ENCODE measurements at places on chromosomes 1 and 21.
A peak's percentile ranks its signal among the peaks of the same experiment; 100 is the strongest.

DNA sequence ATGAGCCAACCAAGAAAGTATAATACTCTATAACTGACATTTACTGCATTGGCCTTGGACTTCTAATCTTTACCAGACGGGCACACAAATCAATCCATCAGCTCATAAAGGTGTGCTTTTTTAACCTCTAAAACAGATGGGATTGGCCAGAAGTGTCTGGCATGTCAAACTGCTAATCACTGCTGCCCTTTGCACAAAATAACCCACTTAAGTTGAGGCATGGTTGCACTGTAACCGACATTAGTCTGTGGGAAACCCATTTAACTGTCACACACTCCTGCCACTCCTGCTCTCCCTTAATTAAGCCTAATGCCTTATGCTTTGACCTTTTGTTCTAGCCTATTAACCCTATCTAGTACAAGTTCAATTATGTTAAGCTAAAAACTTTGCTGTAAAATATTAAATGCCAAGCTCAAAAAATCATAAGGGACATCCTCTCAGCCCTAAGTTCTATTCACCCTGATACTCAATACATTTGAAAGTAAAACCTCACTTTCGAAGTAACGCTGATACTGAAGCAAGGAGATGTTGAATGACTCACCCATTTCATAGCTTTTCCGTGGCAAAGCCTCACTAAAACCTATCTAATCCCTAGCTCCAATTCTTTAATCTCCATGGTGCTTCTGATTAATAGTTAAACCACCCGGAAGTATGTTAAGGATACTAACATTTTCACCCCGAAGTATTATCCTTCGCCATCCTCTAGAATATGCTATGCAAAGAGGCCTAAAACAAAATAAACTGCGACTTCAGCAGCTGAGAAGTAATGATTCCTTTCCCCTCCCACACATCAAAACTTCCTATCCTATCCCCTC, 12.9 kb downstream of the NRIP1 start:
- DNase-seq: no peak

DNA sequence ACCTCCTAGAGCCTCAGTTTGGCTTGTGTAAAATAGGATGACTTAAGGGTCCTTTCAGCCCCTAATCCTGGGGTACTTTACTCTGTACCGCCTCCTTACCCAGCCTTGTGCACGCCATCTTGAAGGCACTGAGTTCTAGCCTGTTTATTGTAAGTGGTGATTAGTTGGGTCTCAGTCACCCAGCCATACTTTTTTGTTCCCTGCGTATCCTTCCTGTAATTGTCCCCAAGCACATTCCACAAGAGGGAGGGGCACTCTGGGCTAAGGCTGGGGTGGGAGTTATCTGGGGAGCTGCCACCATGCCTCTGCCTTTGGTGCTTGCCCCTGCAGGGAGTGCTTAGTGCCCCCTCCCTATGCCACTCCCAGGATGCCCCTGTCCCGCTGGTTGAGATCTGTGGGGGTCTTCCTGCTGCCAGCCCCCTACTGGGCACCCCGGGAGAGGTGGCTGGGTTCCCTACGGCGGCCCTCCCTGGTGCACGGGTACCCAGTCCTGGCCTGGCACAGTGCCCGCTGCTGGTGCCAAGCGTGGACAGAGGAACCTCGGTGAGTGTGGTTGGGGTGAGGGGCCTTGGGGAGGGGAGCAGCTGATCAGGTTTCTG, 856 bp downstream of the FDPS start:
- no peak for DNase-seq

DNA sequence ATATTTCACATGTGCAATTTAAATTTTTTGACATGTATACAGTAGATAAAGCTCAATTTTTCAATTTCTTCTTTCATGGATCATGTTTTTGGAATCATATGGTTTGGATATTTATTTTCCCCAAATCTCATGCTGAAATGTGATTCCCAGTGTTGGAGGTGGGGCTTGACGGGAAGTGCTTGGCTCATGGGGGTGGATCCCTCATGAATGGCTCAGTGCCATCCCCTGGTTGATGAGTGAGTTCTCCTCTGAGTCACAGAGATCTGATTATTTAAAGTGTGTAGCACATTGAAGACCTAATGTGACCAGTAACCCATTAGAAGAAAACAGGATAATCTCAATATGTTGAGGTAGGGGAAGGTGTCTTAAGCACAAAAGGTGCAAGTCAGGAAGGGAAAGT, 9.1 kb upstream of the IFI16 start:
- no peak for DNase-seq

DNA sequence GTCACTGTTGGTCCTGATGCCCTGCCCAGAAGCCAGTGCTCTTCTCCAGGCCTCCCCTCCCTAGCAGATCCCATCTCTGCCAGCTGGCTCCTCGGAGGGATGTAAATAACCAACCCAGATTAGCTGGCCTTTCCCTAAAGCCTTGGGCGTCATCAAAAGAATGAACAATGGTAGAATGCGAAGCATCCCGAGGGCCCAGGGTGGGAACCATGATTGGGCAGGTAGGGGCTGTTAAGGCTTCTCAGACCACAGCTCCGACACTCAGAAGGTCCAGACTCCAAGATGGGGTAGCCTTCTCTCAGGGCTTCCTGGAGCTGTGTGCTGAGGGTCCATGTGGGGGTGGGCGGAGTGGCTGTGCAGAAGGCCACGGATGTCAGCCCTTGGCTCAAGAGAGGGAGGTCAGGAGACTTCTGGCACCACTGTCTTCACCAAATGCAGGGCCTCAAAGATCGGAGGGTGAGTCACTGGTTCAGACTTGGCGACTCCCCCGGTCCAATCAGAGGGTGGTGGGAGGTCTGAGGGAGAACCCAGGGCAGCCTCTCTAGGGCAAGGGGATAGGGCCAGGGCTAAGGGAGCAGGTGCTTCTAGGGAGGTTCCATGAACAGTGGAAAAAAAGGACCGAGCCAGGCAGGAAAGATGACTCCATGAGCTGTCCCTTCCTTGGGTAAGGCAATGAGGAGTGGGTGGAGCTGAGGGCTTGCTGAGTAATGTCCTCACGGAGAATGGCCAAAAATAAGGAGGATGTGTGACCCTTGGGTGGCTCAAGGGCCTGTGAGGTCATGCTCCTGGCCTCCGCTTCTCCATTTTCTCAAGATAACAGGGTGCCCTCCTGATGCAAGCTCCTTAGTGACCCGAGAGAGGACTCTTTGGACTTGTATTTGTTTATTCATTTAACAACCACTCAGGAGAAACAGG, 58.4 kb upstream of the EPS8L3 start:
- no peak for DNase-seq

GRCh38 chr21:45292399-45293219, 4.9 kb upstream of the POFUT2 start:
- DNase-seq: peak; percentile 31

GRCh38 chr1:53270873-53271272, 32.6 kb upstream of the MAGOH start:
- no peak for DNase-seq
